ENCODE measurements at places on chromosomes 1 and 21.

GRCh38 chr1:64525116-64525686 is 55.3 kb downstream of the CACHD1 start:
- DNase-seq: no peak

- no peak for DNase-seq
Observed at GRCh38 chr1:229147072-229147471, 123.8 kb upstream of the RAB4A start.

- DNase-seq: no peak
Observed at GRCh38 chr1:42136466-42136865, 16.7 kb upstream of the GUCA2B start.

DNA sequence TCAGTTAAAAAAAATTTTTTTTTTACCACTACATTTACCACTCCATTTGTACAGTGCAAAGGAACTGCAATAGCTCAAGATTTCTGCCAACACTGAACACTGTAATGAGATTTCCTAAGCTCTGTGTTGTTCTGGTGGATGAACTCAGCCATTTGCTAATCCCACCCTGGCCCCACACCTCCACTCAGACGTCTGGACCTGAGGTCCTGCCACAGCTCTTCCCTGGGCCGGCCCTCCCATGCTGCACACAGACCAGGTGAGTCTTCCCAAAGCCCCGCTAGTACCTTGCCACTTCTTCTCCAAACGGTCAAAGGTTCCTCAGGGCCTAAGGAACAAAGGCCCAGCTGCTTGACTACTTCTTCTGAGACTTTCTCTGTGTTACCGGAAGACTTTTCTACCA is 56.4 kb downstream of the SLC45A1 start:
- DNase-seq: no peak

GRCh38 chr1:17251246-17251645 is 2.3 kb downstream of the PADI3 start:
- no peak for DNase-seq

DNA sequence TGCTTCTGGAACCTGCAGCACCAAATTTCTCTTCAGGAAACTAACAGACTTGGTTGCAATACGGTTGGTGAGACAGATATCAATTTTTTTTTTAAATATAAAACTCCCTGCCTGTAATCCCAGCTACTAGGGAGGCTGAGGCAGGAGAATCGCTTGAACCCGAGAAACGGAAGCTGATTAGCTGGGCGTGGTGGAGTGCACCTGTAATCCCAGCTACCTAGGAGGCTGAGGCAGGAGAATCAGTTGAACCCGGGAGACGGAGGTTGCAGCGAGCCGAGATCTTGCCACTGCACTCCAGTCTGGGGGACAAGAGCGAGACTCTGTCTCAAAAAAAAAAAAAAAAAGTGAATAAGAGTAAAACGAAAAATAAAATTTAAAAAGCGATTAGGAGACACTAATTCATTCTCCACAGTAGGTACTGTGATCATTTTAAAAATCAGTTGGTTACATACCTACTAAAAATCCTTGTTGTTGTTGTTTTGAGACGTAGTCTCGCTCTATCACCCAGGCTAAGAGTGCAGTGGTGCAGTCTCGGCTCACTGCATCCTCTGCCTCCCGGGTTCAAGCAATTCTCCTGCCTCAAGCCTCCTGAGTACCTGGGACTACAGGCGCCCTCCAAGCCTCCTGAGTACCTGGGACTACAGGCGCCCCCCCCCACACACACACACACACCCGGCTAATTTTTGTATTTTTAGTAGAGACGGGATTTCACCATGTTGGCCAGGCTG is 796 bp upstream of the RBM8A start:
- DNase-seq: peak; percentile 47

- peak; percentile 98 for DNase-seq
Observed at GRCh38 chr1:248873409-248873992, 14.6 kb upstream of the ZNF692 start.

Data from GM12865 (cell line).